ENCODE measurements at places on chromosomes 2 and 18.
A peak's percentile ranks its signal among the peaks of the same experiment; 100 is the strongest.

DNA sequence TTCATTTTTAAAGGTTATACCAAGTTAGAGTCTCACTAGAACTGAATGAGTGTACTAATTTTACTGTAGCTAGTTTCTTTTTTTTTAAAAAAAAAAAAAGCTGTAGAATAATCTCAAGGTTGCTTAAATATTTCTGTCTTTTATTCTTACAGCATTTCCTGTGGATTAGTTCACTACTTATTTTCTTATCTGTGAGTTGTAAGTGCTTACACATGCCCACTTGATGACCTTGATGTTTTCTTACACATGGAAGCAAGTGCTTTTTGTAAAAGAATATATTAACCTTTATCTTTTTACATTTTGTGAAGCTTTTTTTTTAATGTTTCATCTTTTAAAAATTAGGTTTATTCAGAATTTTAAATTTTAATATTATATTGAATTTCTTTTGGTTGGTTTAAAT is 57.8 kb downstream of the MSH2 start:
- DNase-seq, result no peak

DNA sequence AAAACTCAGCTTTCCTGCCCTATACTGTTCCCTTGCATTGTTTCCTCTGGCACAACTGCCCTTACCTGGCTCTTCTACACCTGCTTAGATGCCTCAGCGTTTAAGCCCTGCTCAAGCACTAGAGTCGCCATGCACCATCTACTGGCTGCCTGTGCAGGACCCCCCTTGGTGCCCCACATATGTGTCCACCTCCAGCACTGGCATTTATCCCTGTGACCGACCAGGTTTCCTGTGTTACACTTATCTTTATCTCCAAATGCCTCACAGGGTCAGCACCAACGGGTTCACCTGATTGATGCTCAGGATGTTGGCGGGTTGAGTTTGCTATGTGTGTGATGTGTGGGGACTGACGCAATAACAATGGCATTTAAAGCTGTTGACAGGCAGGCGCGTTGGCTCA is 177.5 kb downstream of the TMEM18 start:
- no peak for DNase-seq

- DNase-seq, result peak; percentile 18
Measured at GRCh38 chr2:152716805-152717227, 445 bp downstream of the PRPF40A start.

DNA sequence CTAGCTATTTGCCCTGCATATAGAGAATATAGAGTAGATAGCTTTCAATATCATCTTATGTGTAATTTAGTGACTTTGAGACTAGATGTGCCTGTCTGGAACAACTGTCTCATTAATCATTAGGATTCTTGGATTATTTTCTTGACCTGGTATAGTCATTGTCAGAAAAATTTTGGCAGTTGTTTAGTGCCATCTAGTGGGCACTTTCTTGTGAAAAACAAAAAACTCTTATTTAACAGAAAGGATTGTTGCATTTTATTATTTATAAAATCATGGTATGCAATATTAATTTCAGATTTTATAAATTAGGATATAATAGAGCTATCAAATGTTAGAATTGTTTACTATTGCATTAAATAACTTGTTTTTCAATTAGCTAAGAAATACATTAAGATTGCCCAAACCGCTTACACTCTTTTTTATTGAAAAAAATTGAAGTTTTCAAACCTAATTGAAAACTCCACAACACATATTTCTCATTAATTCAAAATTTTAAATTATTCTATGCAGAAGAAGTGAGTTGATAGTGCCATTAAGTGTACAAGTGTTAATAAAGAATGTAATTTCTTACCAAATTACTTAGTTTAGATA is 80.3 kb downstream of the DYNAP start:
- peak; percentile 60 for DNase-seq

DNA sequence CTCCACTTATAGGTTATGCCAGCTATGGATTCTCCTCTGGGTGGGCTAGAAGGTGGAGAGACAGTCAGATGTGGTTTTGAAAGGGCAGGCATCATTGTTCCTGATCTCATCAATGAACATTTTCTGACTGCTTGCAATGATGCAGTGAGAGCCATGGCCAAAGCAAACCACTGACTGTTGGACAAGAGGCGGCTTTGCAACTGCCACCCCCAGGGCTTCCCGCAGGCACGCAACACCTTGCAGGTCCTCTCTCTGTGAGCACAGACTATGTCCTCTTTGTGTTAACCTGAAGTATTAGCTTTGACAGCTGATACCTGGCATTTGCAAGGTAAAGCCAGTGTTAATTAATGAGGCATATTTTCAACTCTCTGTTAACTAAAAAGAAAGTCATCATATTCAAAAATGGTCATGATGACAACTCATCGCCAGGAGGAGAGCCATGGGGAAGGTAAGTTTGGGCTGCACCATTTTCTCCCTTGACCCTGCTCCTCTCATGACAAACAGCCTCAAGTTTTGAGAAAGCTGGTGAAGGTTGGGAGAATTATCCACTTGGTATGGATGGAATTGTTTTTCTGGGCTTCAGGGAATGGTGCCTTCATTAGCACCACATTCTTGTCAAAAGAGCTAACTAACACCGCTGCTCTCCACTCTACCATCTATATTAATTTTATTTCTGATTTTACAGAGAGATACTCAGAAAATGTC is 14.9 kb upstream of the FAM124B start:
- DNase-seq, result no peak

DNA sequence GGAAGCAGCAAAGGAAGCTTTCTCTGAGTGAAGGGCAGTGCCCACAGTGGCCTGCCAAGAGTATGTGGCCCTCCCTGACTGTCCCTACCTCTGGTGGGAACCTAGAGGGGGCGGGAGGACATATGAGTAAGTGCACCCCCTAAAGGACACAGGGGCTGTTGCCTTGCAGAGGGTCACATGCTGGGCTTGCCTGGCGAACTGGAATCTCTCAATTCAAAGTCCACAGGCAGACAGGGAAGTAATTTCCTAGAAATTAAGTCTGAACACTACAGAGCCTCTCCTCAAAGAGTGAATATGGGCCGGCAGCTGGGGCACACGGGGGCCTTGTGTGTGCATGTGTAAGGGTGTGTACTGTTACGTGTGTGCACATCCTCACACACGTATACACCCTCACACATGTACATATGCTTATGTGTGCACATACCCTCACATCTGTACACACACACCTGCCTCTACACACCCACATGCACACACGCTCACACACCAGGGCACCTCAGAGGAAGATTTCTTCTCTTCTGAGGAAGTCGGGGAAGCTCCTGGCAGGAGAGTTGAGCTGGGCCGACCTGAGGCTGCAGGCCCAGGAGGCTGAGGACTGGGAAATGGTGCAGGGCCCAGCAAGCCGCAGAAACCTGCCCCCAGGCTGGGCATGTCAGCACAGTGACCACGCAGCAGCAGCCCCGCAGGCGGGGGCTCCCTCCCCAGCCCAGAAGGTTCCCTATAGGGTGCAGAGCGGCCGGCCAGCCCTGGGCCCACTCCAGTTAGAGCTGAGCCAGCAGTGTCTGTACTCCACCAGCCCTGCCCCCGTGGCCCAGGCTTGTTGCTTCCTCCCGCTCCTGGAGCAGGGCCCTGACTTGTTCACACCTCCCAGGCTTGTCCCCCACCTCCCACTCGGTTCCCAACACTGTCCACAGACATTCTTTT is 77.4 kb upstream of the TAF1B start:
- no peak for DNase-seq

DNA sequence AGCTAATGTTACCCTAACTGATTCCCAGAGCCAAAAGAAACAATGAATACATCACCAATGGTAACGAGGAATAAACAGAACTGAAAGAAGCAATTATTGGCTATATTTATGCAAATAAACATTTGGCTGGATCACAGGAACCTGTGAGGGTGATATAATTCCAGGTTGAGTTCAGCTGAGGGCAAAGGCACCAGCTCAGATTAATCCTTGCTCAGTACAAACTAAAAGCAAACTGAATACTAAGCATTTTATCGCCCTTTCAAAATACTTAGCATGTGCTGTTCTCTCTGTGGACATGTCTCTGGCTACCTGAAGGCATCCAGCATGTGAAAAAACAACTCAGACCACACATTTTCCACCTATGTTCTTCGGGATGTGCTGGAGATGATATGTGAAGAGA is 791.7 kb downstream of the METTL4 start:
- DNase-seq, result no peak

GRCh38 chr2:238434846-238435751 is 8.4 kb downstream of the ASB1 start:
- DNase-seq, result no peak

- DNase-seq, result peak; percentile 23
Measured at GRCh38 chr2:188291142-188291616, 495 bp upstream of the GULP1 start.

GRCh38 chr2:240992572-240993291 is 5.7 kb upstream of the SNED1 start:
- DNase-seq, result no peak

DNA sequence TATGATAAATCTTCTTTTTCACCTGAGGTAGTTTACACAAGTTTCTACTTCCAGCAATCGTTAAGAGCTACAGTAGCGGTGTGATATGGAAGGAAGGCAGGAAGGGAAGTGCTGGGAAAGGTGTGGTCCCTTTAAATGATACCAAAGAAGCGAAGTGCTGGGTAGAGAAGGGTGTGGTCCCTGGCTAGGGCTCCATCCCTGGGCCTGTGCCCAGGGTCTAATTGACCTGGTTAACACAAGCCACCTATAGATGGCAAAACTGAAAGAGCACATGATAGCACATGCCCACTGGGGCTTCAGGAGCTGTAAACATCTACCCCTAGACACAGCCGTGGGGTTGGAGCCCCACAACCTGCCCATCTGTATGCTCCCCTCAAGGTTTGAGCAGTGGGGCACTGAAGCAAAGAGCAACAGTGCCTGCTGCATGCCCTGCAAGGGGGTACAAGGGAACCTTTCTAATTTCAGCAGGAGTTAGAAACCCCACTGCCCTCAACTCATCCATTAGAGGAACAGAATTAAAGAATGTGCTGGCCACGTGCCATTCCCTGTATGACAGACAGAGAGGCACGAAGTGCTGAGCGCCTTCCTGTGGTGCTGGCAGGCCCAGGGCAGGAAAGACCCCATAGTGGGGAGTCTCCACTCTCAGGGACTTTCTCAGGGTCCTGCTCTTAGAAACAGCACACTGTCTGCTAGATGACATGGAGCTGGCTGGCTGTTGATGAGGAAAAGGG is 153.1 kb upstream of the LMAN1 start:
- DNase-seq, result no peak

- DNase-seq, result no peak
Measured at GRCh38 chr2:168032091-168032490, 215.3 kb downstream of the STK39 start.

DNA sequence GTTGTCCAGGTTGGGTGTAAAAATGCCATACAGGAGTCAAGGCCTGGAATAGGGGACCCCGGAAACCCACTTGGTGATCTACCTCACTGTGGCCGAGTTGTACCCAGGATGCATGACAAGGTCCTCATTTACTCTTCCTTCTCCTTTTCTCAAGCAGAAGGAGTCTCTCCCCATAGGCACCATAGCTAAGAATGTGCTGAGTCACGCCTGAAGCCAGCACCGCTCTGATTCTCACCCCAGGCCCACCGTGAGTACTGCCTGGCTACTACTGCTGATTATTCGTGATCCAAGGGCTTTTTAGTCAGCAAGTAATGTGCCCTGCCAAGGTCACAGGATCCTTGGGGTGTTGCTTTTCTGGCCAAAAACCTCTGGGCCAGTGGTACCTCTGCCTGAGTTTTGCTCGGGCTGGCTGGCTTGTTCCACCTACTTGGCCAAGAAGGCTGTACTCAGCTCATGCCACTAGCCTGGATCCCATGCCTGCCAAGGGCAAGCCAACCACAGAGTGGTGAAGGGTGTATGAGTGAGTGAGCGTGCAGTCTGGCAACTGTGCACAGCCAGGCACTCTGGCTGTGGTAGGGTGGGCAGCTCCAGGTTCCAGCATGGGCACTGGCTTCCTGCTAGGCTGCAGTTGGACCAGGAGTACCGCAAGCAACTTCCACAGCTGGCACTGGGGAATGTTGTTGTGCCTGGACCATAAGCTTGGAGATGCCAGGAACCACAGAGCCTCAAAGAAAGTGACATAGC is 650.1 kb upstream of the VRK2 start:
- no peak for DNase-seq

DNA sequence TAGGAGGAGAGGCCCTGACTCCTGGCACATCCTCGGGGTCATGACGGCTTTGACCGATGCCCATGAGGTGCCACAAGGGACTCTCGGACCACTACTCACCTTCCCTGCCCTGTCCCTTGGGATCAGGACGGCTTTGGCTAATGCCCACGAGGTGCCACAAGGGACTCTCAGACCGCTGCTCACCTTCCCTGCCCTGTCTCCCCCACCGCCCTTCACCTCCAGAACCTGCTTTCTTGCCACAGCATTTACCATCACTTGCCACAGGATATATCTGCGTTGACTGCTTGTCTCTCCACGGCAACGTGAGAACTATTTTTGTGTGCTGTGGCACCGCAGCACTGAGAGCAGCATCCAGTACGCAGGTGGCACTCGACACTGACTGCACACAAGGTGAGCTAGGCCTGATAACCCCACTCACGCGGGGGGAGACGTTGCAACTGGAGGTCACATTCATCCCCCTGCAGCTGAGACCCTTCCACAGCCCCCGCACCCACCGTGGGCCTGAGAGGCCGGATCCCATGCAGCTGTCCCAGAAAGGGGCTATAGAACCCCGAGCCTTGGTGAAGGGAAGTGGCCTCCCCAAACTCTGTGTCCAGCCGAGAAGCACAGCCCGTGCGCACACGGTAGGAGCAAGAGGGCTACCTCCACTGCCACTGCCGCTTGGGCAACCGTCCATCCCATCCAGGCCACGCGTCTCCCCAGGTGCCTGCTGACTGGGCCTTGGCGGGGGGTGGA is 47.5 kb downstream of the ANO7 start:
- DNase-seq, result no peak

GRCh38 chr2:85705680-85706039 is 11.5 kb downstream of the GNLY start:
- DNase-seq, result peak; percentile 99

Measured in fibroblast of mammary gland (primary cell).